ENCODE measurements at places on chromosomes 2 and 18. TPM values are rescaled to one million over a fixed set of nuclear protein-coding genes. Genes with fewer than 3 reads are reported as not detected.

- no peak for DNase-seq
These were observed 112.1 kb upstream of the ATP8B1 start for GRCh38 chr18:57915248-57915647.

DNA sequence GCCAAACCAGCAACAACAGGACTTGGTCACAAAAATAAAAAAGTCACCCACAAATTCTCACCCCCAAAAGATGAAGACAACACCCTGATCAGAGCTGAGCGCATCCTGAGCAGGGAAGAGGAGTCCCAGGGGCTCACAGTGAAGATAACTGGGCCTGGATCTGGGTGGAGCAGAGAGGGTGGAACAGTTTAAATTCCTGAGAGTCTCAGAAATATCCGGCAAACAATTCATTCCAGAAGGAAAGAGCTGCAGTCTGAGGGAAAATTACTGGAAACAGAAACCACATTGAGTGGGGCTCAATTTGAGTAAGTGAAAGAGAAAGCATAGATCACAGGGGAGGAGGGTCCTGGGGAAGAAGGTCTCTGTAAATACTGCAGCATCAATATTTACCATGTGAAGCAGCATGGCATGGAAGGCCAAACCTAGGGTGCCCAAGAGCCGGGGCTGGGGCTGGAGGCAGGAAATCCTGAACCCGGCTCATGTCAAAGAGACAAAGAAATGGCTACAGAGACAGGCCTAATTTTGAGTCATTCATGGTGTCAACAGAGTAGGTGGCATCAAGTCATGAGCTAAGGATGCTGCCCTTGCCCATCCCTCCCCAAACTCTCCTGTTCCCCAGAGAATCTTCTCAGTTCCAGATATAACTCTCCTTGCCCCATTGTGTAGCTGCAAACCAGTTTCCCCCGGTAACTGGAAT, 61.4 kb upstream of the ZBTB7C start:
- DNase-seq = no peak

RAB6C gene
- polyA plus RNA-seq = not detected

DNA sequence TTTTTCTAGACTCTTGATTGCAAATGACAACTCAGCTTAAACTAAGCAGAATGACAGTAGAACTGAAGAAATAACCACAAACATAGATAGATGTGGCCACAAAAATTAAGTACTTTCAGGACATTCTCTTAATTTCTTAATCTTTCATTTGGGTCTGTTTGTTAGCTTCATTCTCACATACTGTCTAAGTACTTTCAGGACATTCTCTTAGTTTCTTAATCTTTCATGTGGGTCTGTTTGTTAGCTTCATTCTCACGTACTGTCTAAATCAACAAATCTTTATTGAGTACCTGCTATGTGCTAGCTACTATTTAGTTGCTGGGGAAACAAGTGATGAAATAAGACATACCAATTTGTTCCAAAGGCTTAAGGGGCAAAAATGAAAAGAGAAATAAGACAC, 35.1 kb downstream of the FAM117B start:
- DNase-seq = no peak

DNA sequence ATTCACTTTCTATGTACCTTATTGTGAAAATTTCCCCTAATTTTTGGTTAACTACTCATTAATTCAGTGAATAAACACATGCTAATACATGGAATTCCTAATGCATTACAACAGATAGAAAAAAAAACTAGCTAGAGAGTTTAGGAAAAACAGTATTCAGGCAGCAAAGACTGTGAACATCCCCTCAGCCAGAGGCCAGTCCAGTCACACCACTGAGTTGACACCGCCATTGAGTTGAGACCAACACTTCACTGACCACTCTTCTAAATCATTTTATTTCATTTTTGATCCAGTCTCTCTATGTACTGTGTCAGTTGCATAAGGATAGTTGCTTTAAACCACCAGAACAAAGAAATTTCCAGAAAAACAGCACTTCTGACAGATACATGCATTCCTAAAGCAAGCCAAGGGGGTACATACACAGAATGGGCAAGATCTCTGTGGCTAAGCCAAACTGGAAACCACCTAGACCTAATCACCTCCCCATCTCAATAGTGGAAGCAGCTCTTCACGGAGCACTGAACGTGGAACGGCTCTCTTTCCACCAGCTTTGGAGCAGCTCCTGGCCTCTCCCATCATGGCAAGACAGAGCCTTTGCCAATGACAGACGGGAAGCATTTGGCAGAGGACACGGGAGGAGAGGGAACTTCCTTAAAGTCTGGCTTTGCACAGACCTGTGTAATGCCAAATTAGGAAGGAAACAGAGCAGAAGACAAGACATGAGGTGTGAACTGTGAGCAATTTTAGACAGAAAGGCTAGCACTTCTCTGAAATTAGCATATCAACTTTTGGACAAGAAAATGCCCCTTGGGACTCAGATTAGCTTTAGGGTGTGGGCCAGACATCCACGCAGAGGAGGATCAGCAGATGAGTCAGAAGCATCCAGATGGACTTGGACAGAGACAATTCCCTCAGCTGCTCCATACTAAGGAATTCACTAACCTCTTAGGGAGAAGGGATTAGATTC, 36.4 kb downstream of the CACNB4 start:
- DNase-seq = no peak

HK2 gene
- 4.3 TPM for polyA plus RNA-seq

MAB21L4 gene
- 5.5 TPM for polyA plus RNA-seq

HOXD12 gene
- polyA plus RNA-seq = not detected

DNA sequence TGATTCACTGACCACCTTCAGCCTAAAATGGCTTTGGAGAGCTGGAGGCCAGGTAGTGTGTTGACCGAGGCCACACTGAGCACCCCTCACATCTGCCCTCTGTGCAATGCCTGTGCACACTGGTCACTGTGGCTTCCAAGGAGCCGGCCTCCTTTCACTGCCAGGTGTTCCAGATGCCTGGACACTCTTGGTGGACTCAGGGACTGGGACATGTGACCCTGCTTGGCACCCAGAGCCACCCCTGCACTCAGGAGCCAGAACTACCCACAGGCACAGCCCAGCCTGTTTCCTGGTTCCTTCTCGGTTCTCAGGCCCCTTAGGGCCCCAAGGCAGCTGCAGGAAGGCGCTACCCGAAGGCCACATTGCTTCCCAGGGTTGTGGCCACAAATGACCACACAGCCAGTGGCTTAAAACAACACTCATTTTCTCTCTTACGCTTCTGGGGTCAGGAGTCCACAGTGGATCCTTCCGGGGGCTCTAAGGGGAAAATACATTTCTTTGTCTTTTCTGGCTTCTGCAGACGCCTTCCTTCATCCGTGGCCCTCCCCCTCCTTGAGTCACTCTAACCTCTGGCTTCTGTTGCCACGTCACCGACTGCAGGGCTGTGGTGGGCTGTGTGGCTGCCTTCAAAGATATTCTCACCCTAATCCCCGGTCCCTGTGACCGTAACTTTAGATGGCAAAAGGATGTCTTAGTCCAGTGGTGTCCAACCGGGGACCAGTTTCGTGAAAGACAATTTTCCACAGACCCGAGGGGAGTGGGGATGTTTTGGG, 78.6 kb downstream of the ASB1 start:
- no peak for DNase-seq

- peak; percentile 83 for DNase-seq
These were observed 705 bp downstream of the EFR3B start for GRCh38 chr2:25042321-25043240.

DNA sequence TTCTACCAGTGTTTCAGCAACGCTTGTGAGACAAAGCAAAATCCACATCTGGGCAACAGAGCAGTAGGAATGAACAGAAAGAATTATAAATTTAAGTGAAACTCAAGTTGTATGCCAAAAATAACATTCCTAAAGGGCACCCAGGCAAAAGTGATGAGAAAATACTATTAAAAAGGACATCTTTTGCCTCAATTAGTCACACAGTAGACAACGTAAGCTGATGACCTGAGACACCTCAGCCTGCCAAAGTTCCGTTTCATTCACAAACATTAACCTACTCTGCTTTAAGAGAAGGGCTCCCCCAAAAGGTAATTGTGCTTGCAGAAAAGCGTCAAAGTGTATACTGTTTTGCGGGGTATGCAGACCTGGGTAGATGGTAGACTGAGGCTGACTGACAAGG, 7.2 kb downstream of the HDLBP start:
- DNase-seq = no peak

ARHGEF33 gene
- not detected for polyA plus RNA-seq

DNA sequence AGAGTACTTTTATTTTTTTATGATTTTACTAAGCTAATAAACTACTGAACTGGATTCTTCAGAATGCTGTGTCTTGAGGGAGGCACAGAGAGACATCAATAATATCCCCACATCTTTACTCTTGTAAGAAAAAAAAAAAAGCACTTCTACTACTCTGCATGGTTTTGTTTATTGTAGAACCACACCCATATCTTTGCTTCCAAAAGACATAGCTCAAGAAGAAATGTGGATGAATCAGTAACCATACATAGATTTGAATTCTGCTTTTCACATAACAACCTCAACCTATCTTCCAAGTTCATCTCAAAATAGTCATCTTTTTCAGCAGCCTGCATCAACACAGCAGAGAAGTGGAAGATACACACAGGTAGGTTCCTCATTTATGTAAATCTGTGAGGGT, 12.2 kb upstream of the COL5A2 start:
- no peak for DNase-seq

GRCh38 chr2:60358476-60358875, 195.0 kb downstream of the BCL11A start:
- no peak for DNase-seq

- no peak for DNase-seq
These were observed 87.9 kb downstream of the ATAD2B start for GRCh38 chr2:23838996-23839395.

GRCh38 chr2:164969909-164970690, 14.8 kb upstream of the SLC38A11 start:
- DNase-seq = no peak

GRCh38 chr2:54084600-54084999, 30.8 kb upstream of the ACYP2 start:
- DNase-seq = no peak

DNA sequence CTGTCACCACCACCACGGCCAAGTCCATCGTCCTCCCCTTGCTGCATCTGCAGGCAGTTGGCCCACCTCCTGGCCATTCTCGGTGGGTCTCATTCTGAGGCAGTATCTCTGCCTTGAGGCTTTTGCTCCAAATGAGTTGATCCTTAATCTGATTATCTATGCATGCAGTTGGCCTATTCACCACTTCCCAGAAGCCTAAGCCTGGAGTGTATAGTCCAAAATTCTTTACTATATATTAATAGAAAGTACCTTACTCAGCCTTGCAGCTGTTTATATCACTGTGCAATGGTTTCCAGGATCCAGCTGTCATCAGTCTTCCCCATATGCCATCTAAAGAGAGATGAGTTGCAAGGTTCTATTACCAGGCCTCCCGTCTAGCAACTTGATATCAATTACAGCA, 292.4 kb downstream of the SS18 start:
- no peak for DNase-seq

- no peak for DNase-seq
These were observed 157.0 kb downstream of the DOCK10 start for GRCh38 chr2:224885291-224885690.

CGREF1 gene
- 6.9 TPM for polyA plus RNA-seq

- peak; percentile 89 for DNase-seq
These were observed 28.2 kb upstream of the BCL11A start for GRCh38 chr2:60581433-60582282.

GRCh38 chr2:242075696-242076095, 206.2 kb downstream of the RTP5 start:
- no peak for DNase-seq

- no peak for DNase-seq
These were observed 142.5 kb downstream of the OTX1 start for GRCh38 chr2:63192889-63193774.

- no peak for DNase-seq
These were observed 23.8 kb upstream of the TMEM17 start for GRCh38 chr2:62529758-62530157.

KCNF1 gene
- polyA plus RNA-seq = not detected

GRCh38 chr18:5995626-5996025, 100.3 kb upstream of the TMEM200C start:
- DNase-seq = no peak

ZBTB7C gene
- 0.69 TPM for polyA plus RNA-seq

- no peak for DNase-seq
These were observed 1.8 kb upstream of the COBLL1 start for GRCh38 chr2:164843346-164843911.

GRCh38 chr2:37851828-37852584, 73.1 kb upstream of the RMDN2 start:
- DNase-seq = no peak

DNA sequence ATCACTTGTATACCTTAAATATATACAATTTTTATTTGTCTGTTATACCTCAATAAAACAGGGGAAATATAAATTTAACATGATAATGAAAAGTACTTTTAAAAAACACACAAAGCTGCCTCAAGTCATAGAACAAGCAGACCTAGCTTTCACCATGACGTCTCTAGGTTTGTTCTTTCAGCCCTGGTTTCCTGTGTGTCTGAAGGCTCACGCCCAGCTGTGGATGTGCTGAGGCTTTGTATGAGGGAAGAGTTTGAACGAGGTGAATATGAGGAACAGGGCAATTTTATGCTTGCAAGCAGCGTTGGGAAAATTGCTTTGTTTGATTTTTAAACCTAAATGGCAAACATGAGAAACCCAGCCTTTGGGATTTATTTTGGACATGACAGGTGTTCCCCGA, 15.3 kb downstream of the SH3RF3 start:
- peak; percentile 15 for DNase-seq

CDK15 gene
- polyA plus RNA-seq = 3.0 TPM

DNA sequence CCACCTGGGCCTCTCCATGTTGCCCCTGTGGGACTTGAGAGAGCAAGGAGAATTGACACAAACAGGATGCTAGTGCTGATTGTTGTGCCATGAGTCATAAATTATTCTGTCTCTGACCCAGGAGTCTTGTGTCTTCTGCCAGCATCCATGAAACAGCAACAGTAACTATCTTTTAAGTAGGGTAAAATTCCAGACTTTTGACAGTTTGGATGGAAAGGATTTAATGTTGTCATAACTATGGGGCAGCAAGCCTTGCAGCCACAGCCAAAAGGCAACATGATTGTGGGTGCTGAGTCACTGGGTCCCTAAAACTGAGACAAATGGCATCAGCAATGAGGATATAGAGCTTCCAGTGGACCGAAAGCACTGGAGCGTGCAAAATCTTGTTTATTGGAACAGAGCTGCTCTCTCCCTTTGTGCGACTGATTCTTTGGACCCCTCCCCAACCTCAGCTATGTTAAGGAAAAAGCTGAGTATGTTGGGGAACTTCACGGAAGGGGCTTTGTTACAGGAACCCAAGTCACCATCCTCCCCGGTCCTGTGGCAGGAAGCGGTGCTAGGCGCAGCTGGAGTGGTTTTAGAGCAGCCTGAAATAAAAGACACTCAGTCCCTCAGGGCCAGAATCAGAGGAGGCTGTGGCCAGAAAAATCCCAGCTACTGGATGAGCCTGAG, 9.6 kb upstream of the ITPRIPL1 start:
- no peak for DNase-seq

- DNase-seq = no peak
These were observed 214.3 kb upstream of the SIX2 start for GRCh38 chr2:45223531-45223930.
